ENCODE measurements at places on chromosomes 2 and 18. TPM values are rescaled to one million over a fixed set of nuclear protein-coding genes. Genes with fewer than 3 reads are reported as not detected.

GRCh38 chr18:11834772-11835171 is 16.4 kb upstream of the CHMP1B start:
- H3K36me3 ChIP-seq, result no peaks in the 10 kb centered on the region
- H3K27me3 ChIP-seq, result no peaks in the 10 kb centered on the region
- no peaks in the 10 kb centered on the region for H3K4me1 ChIP-seq
- no peak overlapping the region for H3K27ac ChIP-seq
- DNase-seq, result no peak

DNA sequence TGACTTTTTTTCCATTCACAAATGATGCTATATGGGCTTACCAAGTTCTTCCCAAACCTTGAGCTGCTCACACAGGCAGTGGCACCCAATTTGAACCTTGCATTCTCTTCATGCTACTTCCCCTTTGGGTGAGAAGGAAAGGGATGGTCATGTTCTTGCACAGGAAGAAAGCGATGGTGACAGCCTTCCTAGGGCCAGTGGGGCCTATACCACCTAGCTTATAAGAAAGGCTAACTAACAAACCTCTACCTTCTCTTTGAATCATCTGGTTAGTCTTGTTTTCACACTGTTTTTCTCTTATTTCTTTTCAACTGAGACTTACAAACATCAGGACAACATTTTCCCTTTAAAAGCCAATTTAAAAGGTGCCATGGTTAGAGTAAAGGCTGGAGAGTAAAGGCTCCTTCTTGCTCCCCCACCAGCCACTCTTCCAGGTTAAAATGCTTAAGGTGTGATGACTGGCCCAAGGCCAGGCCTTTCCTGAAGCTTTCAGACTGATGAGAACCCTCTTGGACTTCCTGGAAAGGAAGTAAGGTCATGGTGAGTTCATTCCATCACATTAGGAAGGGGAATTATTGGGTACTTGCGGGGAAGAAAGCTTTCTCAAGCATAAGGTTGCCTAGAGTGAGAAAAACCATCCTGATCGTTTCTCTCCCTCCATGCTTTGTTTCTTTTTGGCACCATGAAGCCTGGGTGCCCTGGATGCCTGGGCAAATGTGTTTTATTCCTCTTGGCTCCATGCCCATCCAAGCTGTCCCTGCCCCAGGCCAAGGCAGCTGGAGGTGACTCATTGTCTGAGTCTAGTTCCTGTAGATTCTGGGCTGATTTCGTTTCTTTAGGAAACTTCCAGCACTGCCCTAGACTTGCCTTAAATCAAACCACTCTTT is 41.4 kb upstream of the ITGB6 start:
- no peaks in the 10 kb centered on the region for H3K27me3 ChIP-seq
- H3K4me1 ChIP-seq, result no peaks in the 10 kb centered on the region
- H3K36me3 ChIP-seq, result no peaks in the 10 kb centered on the region
- no peak overlapping the region for H3K27ac ChIP-seq

GRCh38 chr2:62669180-62669579 is 36.3 kb upstream of the EHBP1 start:
- no peak overlapping the region for H3K27ac ChIP-seq
- peaks cover 18% of the 10 kb centered on the region for H3K27me3 ChIP-seq
- no peaks in the 10 kb centered on the region for H3K4me1 ChIP-seq
- H3K4me3 ChIP-seq, result no peak overlapping the region
- H3K36me3 ChIP-seq, result no peaks in the 10 kb centered on the region

Gene TRABD2A
- 0.33 TPM for total RNA-seq

- no peak overlapping the region for H3K27ac ChIP-seq
- no peak for DNase-seq
- H3K4me1 ChIP-seq, result no peaks in the 10 kb centered on the region
- no peaks in the 10 kb centered on the region for H3K27me3 ChIP-seq
- no peaks in the 10 kb centered on the region for H3K36me3 ChIP-seq
Measured at GRCh38 chr2:78417355-78417754, 608.1 kb upstream of the REG3G start.

DNA sequence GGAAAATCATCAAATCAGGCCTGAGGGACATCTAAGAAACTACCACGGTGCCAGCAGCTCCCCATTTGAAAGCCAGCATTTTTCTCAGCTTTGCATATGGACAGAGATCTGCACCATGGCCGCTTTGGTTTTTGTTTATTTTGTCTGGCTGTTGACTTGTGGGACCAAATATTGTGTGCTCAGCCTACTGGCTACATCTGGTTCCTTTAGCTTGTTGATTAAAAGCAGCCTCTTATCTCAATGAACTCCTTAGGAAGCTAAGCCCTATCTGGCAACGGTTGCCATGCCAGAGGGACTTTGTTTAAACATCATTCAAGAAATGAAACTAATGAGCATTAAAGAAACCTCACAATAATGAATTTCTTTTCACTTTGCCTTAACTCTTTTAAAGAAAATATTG is 32.4 kb upstream of the CCDC150 start:
- no peak overlapping the region for H3K4me3 ChIP-seq
- H3K4me1 ChIP-seq, result peaks cover 3% of the 10 kb centered on the region
- no peak for DNase-seq
- no peaks in the 10 kb centered on the region for H3K27me3 ChIP-seq
- H3K27ac ChIP-seq, result no peak overlapping the region

DNA sequence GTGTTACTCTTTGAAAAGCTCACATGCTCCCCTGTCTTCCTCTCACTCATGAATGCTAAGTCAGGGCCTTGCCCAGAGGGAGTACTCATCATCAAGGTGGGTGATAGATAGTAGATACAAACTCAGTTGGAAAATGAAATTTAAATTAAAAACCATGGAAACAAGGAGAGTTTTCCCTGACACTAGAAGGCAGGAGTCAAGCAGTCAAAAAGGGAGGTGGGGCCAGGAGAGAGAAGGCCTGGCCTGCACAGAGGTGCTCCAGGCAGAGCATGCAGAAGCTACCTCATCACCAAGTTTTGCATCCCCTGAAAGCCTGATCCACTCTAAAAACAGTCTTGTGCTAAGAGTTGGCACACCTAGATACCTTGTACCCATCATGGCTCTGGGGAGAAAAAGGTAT is 143.7 kb downstream of the MYO5B start:
- H3K4me3 ChIP-seq, result no peak overlapping the region
- peak; percentile 6 for DNase-seq
- no peaks in the 10 kb centered on the region for H3K36me3 ChIP-seq
- H3K27ac ChIP-seq, result no peak overlapping the region
- no peaks in the 10 kb centered on the region for H3K4me1 ChIP-seq
- H3K27me3 ChIP-seq, result no peaks in the 10 kb centered on the region

DNA sequence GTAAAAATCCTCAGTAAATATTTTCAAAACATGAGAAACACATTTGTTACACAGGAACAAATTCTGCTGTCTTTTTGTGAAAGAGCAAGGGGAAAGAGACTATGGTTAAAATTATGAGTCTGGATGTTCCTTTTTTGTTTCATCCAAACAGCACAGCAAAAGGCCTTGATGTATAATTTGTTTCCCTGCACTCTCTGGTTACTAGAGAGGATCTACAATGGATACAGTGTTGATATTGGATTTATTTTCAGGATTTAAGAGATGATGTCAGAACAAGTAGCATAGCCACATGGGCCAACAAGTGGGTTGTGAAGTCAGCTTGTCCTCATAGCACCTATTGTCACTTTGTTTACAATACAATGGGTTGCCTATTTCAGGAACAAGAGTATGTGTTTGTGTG is 11.3 kb upstream of the ERBB4 start:
- no peaks in the 10 kb centered on the region for H3K36me3 ChIP-seq
- H3K27ac ChIP-seq, result no peak overlapping the region
- H3K4me3 ChIP-seq, result no peak overlapping the region
- no peaks in the 10 kb centered on the region for H3K4me1 ChIP-seq
- no peak for DNase-seq
- H3K27me3 ChIP-seq, result no peaks in the 10 kb centered on the region

Gene GAREM2
- total RNA-seq, result 11.5 TPM

Gene PRSS56
- total RNA-seq, result not detected

- H3K36me3 ChIP-seq, result no peaks in the 10 kb centered on the region
- DNase-seq, result peak; percentile 10
- no peaks in the 10 kb centered on the region for H3K27me3 ChIP-seq
- no peak overlapping the region for H3K27ac ChIP-seq
- H3K4me1 ChIP-seq, result no peaks in the 10 kb centered on the region
Measured at GRCh38 chr18:60549338-60549960, 176.9 kb upstream of the MC4R start.

DNA sequence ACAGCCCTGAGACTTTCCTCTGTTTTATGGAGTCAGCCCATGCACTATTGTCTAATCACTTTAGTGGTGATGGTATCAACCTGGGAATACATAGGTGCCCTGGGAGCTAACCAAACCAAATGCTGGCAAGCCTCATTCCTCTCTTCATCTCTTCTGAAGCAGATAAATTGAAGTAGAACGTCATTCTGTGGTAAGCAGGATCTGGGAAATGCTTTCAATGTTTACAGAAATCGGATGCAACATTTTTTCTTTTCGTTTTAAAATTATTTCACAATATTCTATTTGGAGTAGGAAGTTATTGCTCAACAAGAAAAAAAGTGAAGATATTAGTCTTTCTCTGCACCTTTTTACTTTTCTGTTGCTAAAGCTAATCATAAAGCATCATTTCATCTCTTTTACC is 114.2 kb downstream of the RBMS1 start:
- DNase-seq, result no peak
- H3K4me1 ChIP-seq, result no peaks in the 10 kb centered on the region
- no peak overlapping the region for H3K4me3 ChIP-seq

DNA sequence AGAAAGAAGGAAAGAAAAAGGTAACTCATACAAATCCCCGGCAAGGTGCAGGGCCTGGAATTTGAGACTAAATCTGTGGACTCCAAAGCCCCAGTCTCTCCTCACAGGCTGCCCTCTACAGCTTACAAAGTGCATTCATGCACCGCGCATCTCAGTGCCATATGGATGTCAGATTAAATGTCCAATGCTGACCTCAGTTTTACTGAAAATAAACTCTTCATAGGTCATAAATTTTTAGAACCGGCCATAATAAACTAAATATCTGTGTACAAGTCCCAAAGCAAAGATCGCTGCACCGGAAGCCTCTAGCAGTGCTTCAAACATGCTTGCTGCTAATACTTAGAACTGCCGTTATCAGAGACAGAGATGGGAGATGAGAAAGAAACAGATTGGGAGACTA is 17.7 kb downstream of the ST6GAL2 start:
- H3K27ac ChIP-seq, result no peak overlapping the region
- H3K36me3 ChIP-seq, result no peaks in the 10 kb centered on the region
- DNase-seq, result peak; percentile 18
- no peak overlapping the region for H3K4me3 ChIP-seq

Measured in K562 (cell line).